CD4-positive, CD25-positive, alpha-beta regulatory T cell (primary cell): ENCODE measurements at places on chromosomes 3 and 15.

DNA sequence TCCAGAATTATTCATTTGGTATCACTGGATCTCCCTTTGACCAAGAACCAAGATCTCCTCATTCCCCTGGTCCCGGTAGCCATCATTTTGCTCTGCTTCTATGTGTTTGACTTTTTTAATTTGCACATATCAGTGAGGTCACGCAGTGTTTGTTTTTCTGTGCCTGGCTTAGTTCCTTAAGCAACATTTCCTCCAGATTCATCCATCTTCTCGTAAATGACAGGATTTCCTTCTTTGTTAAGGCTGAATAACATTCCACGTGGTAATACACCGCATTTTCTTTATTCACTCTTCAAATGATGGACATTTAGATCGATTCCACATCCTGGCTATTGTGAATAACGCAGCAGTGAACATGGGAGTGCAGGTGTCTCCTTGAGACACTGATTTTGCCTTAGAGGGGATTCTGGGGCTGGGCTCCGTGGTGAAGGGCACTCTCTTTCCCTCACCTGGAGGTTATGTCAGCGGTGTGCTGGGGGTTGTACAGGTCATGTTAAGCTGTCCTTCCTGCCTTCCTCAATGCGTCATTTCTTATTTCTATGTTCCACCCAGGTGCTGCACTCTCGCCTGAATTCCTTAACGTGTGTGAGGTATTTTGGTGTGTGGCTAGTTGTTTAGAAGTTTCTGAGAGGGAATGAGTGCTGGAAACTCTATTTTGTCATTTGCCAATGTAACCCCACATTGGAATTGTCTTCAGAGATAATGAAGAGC lies 212.2 kb downstream of the LPP start:
- no peak for DNase-seq

GRCh38 chr3:20060974-20061685 lies 20.9 kb downstream of the KAT2B start:
- peak; percentile 51 for DNase-seq

- DNase-seq = no peak
Measured at GRCh38 chr3:134315286-134316106, 58.8 kb downstream of the AMOTL2 start.

DNA sequence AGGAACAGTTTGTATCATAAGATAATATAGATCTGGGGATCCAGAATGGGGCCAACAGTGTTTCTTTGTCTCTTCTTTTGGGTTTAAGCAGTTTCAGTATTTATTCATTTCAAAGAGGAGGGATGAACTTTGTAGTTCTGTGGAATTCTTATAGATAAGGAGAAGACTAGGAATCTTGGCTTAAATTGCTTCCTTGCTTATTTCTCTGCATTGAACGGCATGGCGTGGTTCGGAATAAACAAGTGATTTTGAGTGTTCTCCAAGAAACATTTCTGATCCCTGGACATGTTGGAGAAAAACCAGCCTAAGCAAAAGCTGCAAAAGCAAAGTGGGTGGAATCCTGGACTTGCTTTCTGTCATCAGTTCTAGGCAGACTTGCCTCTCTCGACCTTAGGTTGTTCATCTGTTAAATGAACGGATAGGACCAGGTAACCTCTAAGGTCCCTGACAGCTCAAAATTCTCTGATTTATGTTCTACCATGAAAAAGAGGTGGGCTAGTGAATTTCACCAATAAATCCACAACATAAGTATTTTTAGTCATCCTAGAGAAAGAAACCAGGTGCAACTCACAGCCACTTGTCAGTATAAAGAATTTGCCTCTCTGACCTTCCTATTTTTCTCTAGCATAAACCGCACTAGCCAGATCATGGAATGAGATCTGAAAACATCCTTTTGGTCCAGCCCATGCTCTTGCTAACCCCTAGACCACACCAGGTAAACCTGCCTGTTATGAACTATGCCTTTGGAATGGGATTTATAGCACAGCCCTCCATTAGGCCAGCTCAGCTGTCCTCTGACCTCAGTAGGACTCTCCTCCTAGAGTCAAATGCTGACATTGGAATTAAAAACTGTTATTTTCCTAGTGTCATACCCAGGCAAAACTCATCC lies 78.8 kb downstream of the CLDN11 start:
- no peak for DNase-seq

DNA sequence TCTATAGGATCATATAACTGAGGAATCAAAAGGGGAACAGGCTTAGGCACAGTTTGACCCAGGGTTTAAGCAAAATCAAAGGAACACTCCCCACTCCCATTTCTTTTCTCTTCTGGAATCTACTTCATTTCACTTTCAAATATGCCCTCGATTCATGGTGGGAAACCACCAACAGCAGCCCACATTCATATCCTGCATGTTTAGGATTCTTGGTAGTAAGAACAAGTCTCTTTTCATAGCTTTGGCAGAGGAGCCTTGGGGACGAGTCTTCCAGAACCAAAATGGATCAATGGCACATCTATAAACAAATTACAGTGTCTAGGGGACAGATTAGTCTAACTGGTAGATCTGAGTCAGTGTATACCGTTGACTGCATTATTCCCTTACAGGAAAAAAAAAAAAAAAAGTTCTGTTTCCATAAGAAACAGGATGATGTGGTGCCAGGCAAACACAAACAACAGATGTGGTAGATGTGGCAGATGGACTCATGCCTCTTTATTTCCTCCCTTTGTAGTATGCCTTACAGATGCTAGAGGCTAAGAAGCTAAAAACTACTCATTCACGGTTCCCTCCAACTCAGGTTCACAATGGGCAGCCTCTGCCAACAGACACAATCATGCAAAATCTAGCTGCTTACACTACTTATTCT lies 578.3 kb upstream of the ADAMTS9 start:
- no peak for DNase-seq

DNA sequence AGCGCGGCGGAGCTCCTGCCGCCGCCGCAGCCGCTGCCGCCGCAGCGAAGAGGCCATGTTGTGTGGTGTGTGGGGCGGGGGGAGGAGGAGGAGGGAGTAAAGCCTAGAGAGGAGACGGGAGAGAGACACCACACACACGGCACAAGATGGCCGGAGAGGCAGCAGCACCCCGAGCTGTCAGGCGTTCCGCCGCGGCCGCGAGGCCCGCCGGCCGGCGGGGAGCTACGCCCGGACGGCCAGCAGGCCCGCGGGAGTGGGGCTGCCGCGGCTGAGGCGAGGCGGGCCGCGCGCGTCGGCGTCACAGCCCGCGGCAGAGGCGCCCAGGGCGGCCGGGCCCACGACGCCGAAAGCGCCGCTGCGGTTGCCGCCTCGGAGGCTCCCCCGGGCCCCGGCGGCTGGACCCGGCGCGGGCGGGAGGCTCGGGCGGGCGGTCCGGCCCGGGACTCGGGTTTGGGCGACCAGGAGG lies 17.4 kb upstream of the CHD2 start:
- DNase-seq = no peak

- no peak for DNase-seq
Measured at GRCh38 chr3:14520149-14520548, 20.0 kb downstream of the GRIP2 start.

GRCh38 chr3:8778475-8778874 lies 9.1 kb upstream of the OXTR start:
- no peak for DNase-seq

DNA sequence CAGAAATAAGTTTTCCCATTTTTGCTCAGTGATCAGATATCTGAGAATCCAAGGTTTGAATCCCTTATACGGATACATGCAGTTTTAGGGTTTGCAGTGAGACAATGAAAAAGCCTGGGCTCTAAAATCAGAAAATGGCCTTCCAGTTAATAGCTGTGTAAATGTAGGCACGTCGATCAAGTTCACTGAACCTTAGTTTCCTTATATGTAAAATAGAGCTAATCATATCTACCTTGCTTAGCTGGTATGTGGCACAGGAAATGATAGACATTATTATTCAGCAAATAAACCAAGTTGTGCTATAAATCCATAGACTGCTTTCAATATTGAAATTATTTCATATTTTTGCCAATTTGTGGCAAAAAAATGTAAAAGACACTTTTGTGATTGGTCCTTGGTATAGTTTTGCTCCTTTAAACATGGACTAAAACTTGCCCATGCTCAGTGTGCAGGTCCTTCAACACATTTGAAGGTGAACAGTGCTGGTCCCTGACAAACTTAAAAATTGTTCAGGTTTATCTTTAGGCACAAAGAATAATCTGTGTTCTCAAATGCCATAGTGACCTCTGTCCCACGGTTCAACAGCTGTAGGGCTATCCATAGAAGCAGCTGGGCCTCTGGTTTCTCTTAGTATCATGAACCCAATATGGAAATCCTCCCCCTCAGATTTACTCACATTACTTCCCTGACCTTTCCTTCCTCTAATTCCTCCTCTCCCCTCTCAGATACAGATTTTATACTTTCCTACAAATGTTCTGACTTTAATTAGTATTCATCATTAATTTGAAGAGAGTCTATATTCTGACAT lies 51.0 kb downstream of the CCDC54 start:
- DNase-seq = no peak

GRCh38 chr3:168693870-168694269 lies 598.1 kb upstream of the GOLIM4 start:
- no peak for DNase-seq

- no peak for DNase-seq
Measured at GRCh38 chr3:183188895-183189462, 26.4 kb upstream of the LAMP3 start.

GRCh38 chr3:148233403-148233802 lies 464.3 kb upstream of the AGTR1 start:
- DNase-seq = no peak

GRCh38 chr15:43977072-43977884 lies 150.5 kb downstream of the WDR76 start:
- DNase-seq = peak; percentile 31

DNA sequence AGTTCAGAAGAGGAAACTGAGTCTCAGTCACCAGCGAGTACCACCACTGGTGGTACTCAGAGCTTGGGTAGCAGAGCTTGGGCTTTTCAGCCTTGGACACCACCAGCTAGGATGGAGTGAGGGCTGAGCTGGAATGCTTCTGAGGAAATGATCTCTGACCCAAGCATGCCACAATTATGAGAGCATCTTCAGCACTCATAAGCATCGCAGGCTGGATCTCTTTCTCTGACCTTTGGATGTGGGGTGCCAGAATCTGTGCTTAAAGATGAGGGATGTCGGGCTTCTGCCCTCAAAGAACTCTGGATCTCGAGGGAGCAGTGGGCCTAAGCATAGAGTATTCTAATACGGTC lies 36.4 kb downstream of the ZNF710 start:
- DNase-seq = no peak

DNA sequence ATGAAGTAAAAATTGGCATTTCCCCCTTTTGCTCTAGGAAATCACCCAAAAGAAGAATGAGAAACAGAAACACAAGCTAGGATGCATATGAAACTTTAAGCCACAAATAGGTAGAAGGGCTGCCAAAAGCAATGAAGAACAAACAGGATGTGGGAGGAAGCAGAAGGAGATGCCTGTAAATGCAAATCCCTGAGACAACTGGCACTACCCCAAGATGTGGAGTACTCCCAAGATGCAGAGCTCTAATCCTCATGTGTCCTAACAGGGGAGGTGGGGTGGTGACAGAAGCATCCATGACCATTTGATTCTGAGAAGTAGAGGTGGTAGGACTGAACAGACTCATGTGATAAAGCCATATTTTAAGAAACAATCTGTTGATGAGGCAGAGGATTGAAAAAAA lies 31.9 kb upstream of the ZNF280D start:
- DNase-seq = no peak

DNA sequence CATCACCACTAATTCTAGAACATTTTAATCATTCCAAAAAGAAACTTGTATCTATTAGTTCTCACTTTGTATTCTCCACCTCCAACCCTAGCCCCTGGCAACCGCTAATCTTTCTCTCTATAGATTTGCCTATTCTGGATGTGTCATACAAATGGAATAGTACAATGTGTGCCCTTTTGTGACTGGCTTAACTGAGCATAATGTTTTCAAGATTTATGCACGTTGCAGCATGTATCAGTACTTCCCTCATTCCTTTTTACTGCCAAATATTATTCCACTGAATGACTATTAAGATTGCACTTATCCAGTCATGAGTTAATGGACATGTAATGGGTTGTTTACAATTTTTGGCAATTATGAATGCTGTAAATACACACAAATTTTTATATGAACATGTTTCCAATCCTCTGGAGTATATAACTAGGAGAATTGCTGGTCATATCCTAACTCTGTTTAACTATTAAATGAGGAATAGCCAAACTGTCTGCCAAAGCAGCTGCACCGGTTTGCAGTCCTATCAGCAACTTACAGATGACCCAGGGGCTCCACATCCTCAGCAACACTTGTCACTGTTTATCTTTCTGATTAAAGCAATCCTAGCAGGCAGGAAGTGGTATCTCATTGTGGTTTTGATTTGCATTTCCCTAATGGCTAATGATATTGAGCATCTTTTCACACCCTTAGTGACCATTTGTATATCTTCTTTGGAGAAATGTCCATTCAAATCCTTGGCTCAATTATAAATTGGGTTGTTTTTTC lies 42.9 kb downstream of the DCUN1D1 start:
- no peak for DNase-seq

DNA sequence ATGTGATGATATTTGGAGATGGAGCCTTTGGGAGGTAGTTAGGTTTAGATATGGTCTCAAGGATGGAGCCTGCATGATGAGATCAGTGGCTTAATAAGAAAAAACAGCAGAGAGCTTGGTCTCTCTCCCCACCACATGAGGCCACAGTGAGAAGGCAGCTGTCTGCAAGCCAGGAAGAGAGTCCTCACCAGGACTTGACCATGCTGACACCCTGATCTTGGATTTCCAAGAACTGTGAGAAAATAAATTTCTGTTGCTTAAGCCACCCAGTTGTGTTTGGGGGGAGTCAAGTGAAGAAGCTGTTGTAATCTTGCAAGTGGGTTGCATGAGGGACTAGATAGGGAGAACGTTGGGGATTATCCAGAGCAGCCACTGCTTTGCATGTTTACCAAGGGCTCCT lies 62.3 kb upstream of the TNFAIP8L3 start:
- no peak for DNase-seq

GRCh38 chr3:44894485-44894884 lies 20.1 kb downstream of the TGM4 start:
- no peak for DNase-seq

DNA sequence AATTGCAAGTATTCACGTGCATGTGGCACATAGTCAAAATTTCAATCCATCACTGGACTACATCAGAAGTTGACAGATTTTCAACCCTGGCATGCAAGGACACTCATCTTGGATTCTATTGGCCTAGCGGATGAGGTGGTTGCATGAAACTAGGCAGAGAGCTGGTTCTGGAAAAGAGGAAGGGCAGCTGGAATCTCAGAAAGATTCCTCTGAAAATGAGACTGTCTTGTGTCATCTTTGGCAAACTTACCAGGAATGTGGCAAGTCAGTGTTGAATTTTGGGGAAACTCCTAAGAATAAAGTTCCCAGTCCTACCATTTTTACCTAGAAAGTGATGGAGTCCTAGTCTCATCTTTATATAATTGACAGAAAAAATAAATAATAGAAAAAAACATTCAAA lies 384.3 kb upstream of the NR2F2 start:
- no peak for DNase-seq

- DNase-seq = no peak
Measured at GRCh38 chr3:146159037-146159436, 1.9 kb downstream of the PLOD2 start.

GRCh38 chr3:102124282-102124681 lies 275.0 kb downstream of the NFKBIZ start:
- no peak for DNase-seq

- DNase-seq = no peak
Measured at GRCh38 chr3:184583578-184584451, 22.2 kb downstream of the EPHB3 start.

GRCh38 chr3:124648551-124648950 lies 81.7 kb upstream of the UMPS start:
- DNase-seq = no peak

- no peak for DNase-seq
Measured at GRCh38 chr15:39360452-39360851, 220.4 kb upstream of the THBS1 start.
